ENCODE measurements at places on chromosomes 1 and 21. TPM values are rescaled to one million over a fixed set of nuclear protein-coding genes. Genes with fewer than 3 reads are reported as not detected.

DNA sequence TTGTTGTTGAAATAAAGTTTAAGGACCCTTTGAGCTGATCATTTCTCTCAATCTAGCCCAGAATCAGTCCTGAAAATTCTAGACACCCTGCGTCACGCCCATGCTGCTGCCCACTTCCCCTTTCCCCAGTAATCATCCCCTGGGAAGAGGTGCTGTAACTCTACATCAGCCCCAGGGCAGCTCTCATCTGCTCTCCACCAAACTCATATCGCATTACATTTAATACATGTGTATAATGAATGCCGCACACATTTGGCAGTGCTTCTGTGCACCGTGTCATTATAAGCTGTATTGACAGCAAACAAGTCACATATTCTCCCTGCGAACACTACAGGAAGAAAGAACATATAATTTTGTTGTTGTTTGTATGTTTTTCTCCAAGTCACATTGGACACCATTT is 539.7 kb upstream of the DAB1 start:
- no peak for DNase-seq

DNA sequence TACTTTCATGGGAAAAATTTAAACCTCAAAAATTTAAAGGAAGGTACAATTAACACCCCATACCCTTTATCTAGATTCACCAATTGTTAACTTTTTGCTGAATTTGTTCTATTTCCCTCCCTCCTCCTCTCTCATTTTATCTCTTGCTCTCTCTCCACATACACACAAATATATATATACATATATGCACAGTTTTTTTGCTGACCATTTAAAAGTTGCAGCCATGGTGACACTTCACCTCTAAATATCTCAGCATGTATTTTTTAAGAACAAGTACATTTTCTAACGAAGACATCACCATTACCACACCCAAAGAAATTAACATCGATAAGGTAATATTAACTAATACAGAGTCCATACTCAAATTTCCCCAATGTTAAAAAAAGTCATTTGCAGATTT is 33.9 kb downstream of the LRIG2 start:
- no peak for DNase-seq

GRCh38 chr1:19070891-19071621 is 114.6 kb upstream of the IFFO2 start:
- DNase-seq = no peak

GRCh38 chr1:242178924-242179708 is 180.2 kb upstream of the MAP1LC3C start:
- DNase-seq = no peak

TRIM67 gene
- total RNA-seq = 0.39 TPM

DNA sequence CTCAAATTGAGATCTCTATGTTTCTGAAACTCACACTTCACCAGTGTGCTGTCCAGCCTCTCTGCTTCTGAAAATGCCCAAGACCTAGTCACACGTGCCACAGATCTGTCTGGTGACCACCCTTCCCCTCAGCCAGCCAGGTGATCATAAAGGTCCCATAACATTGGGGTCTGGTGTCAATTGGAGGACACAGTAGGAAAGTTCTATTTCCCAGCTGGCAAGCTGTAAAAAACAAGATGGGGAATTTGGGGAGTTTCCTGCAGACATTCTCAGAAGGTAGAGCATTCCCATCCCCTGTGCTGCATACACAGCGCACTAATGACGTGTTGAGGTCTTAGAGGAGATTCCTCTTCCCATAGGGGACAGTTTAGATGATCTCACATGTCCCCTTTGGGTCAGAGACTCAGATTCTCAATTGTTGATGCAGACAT is 50.1 kb downstream of the RPS6KA1 start:
- DNase-seq = no peak

DNA sequence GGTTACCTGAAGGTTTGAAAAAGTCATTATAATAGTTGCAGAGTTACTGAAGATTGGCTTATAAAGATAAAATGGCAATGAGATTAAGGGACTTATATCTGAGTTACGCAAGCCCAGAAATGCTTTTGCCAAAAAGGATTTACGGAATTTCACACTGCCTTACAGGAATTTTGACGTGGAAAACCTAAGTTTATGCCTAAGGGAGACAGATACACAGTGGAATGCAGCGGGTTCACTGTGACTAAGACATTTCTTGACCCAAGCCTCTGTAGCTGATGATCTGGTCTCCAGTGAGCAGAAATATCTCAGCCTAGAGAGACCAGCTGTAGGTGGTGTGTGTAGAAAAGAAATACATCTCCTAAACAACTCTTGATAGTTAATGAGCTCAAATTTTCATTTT is 10.1 kb upstream of the EXO1 start:
- DNase-seq = no peak

FMO2 gene
- total RNA-seq = 0.94 TPM

GRCh38 chr1:9593492-9594465 is 5.1 kb downstream of the TMEM201 start:
- no peak for DNase-seq

DNA sequence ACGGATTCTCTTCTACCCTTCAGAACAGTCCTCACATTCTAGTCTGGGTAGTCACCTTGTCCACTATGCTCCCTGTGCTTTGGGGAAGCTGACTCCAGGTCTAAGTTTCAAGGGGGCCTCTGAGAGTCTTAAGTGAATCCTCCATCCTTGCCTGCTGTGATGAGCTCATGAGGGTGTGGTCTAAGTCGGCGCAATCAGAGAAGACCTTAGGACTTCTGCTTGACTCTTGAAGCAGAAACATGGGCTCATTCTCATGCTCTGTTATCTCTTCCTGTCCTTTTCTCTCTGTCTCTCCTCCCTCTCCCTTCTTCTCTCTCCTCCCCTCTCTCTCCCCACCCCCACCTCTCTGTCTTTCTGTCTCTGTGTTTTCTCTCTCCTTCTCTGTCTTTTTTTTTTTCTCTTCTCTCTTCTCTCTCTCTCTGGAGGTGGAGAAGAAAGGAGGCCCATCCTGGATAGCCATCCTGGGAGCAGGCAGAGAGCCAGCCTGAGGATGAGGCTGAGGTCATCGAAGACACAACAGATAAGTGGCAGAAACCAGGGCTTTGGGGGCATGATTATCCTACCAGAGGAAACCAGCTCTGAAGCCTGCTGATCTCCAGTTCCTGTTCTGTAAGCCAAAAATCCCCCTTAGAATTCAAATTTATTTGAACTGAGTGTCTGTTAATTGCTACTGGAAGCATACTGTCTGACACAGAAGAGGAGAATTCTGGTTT is 245.6 kb downstream of the SIPA1L2 start:
- no peak for DNase-seq

GRCh38 chr1:24321126-24321525 is 2.0 kb downstream of the GRHL3 start:
- DNase-seq = no peak

- no peak for DNase-seq
These were observed 26.4 kb downstream of the FNBP1L start for GRCh38 chr1:93474321-93474720.

DNALI1 gene
- total RNA-seq = 10.5 TPM

DNA sequence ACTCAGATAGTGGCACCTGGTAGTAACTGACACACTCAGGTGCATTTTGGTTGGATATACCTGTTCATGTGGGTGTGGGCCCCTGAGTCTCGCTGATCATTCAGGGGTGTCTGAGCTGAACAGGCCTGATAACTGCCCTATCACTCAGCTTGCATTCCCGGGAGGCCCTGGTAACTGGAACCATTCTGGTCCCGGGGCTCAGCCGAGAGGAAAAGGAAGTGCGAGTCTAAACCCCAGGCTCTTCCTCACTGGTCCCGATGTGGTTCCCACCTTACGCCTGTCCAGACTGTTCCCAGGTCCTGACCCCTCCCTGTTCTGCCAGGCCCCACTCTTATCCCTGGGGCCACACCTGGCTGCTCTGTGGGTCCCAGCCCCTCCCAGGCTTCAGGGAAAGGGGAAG is 11.7 kb upstream of the CDK18 start:
- DNase-seq = no peak

FAM229A gene
- 8.5 TPM for total RNA-seq

GRCh38 chr1:46334030-46334384 is 6.6 kb upstream of the NSUN4 start:
- DNase-seq = no peak

GRCh38 chr1:108327534-108328466 is 83.9 kb upstream of the NBPF4 start:
- no peak for DNase-seq

TMIGD3 gene
- not detected for total RNA-seq

RBM11 gene
- not detected for total RNA-seq

DNA sequence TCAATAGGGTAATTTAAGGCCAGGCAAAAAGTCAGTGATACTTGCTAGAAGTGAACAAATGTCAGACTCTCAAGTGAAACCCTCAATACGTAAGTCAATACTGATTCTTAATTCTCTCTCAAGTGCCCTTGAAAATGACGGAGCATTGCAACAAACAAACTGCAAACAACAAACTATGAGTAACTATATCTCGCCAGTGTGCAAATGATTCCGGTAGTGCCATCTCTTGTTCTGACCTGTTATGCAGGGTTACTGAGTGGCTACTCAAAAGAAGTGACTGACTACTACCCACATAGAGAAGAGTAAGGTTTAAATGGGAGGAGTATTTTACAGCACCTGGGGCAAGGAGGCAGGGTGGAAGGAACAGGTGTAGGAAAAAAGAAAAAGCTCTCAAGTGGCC is 1.6 kb downstream of the SLC19A2 start:
- no peak for DNase-seq

GRCh38 chr1:5297180-5297885 is 642.9 kb downstream of the AJAP1 start:
- DNase-seq = no peak

DNA sequence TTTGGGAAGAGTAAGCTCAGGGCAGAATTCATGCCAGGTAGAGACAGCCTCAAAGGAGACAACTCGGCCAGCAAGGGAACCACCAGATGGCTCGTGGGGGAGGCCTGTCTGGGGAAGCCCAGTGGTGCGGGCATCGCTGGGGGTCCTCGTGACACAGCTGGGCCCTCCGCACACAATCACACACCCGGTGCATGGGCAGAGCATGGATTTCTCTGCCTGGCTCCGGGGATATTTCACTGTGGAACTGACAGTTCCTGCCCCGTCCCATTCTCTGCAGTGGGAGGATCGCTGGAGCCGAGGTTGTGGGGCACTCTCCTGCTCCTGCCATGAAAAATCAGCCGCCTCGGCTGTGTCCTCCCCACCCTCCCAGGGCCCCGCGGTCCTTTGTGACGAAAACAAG is 108.0 kb downstream of the CRYAA start:
- DNase-seq = no peak

DNA sequence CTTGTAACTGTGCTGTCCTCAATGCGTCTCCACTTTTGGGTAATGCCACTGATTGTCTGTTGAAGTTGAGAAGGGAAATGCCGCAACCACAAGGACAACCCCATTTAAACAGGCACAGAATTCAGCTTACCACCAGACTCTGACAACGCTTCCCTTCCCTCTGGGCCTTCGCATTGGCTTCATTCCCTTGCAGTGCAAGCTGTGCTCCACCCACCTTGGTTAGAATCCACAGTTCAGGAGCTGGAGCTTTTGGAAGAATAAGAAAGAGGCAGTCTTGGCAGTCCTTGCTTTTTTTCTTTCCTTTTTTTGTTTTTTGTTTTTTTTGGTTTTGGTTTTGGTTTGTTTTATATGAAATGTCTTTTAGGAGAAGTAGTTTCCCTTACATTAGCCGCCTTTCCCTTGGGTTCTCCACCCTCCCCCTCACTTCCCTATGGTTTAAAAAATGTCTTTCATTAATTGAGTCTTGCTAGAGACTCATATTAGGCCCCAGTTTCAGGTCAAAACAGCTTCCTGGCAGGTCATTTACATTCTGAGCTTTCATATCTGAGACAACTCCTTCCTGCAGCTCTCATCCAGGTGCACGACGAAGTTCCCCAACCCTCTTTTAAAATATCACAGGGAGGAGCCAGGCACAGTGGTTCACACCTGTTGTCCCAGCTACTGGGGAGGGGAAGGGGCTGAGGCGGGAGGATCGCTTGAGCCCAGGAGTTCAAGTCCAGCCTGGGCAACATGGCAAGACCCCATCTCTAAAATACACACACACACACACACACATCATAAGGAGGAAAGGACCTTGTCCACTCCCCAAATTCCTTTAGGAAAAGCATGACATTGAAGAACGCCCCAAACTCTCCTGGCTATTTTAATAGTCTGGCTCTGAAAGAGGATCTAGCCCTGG is 20.7 kb upstream of the LAX1 start:
- no peak for DNase-seq

- no peak for DNase-seq
These were observed 16.5 kb downstream of the LSS start for GRCh38 chr21:46211786-46212720.

- no peak for DNase-seq
These were observed 10.8 kb downstream of the MINDY1 start for GRCh38 chr1:150995896-150996295.

GRCh38 chr1:173410794-173411236 is 66.3 kb upstream of the PRDX6 start:
- DNase-seq = no peak

- DNase-seq = no peak
These were observed 159.0 kb upstream of the ZC3H12A start for GRCh38 chr1:37315371-37315846.

DNA sequence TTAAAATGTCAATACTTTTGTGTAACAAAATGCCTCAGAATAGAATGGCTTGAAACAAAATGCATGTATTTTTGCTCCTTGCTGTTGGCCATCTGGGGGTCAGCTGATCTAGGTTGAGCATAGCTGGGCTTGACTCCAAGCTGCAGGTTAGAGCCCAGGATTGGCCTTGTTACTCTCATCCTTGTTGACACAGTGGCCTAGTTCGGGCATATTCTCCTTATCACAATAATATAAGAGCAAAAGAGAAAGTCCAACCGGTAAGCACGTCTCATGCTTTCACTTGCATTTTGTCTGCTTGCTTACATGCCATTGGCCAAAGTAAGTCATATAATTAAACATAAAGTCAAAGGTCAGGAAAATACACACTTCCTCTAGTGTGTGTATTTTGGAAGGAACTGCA is 456.2 kb downstream of the KCNT2 start:
- no peak for DNase-seq

DNA sequence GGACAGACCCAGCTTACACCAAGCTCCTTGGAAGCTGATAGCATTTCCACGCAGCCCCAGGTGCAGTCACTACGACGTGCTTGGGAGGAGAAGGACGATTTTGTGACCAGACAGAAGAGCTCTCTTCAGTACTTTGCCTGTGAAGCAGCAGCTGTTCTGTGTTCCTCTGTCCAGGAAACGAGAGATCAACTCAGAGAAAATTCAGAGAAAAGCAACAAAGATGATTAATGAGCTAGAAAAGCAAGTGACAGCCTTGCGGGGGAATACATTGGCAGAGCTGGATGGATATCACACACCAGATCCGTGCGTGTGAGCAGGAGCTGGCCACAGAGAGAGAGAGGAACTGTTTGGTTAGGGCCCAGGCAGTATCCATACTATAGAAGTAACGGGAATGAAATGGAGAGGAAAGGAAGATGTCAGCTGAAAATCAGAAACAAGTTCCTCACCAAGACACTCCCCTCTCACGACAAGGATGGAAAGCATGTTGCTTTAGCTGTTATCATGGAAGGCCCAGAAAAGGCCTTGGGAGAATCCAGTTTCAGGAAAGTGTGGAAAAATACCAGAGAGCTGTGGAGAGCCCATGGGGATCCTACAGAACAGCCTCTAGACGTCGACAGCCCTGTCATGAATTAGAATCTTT is 106.2 kb downstream of the TOMM20 start:
- no peak for DNase-seq

- no peak for DNase-seq
These were observed 458.1 kb downstream of the DISC1 start for GRCh38 chr1:232084584-232085223.

IGSF3 gene
- total RNA-seq = 51.7 TPM
